ENCODE measurements at places on chromosomes 5 and 9.
A peak's percentile ranks its signal among the peaks of the same experiment; 100 is the strongest.

DNA sequence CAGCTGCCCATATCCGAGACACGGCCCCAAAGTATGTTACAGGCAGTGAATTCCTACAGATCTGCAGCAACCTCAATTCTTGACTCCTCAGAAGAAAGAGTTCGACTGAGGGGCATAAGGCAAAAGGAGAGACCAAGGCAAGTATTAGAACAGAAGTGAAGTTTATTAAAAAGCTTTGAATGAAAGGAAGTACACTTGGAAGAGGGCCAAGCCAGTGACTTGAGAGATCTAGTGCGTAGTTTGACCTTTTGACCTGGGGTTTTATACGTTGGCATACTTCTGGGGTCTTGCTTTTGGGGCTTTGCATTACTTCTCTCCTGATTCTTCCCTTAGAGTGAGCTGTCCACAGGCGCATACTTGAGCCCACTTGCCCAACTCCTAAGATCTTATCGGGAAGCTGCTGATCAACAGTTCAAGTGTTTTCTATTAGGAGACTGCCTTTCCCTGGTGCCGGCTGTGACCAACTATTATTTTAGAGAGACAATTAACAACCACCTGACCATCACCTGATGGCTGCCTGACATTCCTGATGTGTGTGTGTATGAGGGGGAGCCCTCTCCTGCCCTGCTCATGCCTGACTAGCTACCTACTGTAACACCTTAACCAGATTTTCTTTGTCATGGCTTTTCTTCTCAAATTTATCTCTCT lies 1.5 kb upstream of the DEPDC1B start:
- no peak for DNase-seq

- peak; percentile 22 for DNase-seq
These were observed 66.4 kb upstream of the PIK3R1 start for GRCh38 chr5:68149189-68149588.

GRCh38 chr5:180034564-180034963 lies 37.0 kb downstream of the RNF130 start:
- DNase-seq = no peak

- DNase-seq = no peak
These were observed 70.0 kb upstream of the SUSD1 start for GRCh38 chr9:112245126-112245525.

DNA sequence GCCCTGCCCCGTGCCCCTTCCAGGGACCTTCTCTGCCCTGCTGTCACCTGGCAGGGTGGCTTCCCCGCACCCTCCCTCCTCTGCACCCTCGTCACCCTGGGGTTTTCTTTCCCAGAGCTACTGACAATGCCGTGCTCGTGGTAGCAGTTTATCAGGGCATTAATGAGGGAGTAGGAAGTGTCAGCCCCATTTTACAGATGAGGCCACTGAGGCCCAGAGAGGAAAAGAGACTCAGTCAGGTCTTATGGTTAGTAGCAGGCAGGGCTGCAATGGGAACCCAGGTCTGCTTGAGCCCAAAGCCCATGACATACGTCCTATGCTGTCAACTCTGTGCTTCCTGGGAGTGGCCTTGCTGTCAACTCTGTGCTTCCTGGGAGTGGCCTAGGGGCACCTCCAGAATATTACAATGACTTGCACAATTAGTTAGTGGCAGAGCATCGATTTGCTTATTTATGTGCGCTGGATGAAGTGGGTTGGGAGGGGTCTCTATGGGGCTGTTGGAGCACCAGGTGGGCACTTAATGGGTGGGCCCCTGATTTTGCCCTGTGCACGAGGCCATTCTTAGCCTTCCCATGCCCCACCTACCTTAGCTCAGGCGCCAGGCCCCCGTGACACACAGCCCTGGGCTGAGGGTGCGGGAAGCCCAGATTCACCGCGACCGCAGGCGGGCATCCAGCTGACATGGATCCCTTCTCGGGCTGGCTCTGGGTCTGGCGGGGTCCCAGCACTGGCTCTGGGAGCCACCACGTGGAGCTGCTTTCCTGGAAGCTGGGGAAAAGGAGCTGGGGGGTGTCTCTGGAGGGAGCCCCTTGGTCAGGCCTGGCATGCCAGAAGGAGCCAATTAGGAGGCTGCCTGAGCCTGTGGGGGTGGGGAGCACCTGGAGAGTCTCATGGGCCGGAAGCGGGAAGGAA lies 82.0 kb upstream of the ORM1 start:
- DNase-seq = no peak

- no peak for DNase-seq
These were observed 473.0 kb downstream of the RAB3C start for GRCh38 chr5:59055745-59056448.

- no peak for DNase-seq
These were observed 244.5 kb downstream of the EFNA5 start for GRCh38 chr5:107426209-107426608.

- no peak for DNase-seq
These were observed 9.9 kb downstream of the REEP2 start for GRCh38 chr5:138448481-138449398.

- peak; percentile 88 for DNase-seq
These were observed 53.3 kb downstream of the NREP start for GRCh38 chr5:111703662-111704061.

GRCh38 chr5:171692107-171692506 lies 93.5 kb upstream of the SMIM23 start:
- peak; percentile 52 for DNase-seq

GRCh38 chr9:129094387-129095169 lies 13.7 kb downstream of the DOLPP1 start:
- DNase-seq = no peak

DNA sequence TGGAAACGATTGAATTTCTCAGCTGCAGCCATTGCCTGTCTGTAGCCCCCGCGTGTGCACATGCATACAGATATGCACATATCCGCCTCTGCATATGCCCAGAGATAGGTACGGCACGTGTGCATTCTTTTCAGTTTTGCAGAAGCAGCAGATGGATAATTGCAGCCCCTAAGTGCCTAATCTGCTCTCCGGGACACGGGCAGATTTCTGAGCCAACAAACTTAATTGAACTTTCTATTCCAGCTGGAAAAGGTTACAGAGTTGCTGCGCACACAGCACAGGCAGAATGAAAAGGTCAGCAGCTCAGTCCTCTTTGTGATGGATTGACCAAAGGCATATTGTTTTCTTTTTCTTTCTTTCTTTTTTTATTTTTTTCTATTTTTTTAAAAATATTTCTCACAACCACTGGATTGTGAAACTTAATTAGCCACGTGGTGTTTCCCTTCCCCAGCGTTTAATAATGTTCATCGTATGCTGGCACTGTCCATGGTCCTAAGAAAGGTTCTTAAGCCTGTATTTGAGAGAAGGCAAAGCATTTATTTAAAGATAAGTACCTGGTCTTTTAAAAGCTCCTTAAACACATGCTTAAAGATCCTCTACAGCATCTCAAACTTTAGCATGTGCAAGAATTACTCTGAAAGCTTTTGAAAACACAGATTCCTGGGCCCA lies 270.2 kb upstream of the BRINP1 start:
- no peak for DNase-seq

DNA sequence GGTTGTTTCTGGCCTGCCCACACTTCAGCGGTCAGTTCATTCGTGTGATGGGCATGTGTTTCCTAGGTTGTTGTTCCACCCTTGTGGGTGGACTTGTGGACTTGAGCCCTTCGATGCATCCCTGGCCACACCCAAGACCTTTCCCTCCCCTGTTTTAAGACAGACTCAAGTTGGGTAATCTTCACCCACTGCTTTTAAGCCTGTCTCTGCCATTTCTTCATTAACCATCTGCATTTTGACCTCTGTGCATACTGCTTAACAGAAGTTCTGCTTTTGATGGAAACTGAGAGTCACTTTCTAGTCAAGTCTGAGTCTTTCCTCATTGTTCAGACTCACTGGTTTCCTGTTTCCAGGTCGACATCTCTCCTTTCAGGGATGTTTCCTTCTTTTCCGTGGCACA lies 233.7 kb downstream of the ARHGEF28 start:
- no peak for DNase-seq

DNA sequence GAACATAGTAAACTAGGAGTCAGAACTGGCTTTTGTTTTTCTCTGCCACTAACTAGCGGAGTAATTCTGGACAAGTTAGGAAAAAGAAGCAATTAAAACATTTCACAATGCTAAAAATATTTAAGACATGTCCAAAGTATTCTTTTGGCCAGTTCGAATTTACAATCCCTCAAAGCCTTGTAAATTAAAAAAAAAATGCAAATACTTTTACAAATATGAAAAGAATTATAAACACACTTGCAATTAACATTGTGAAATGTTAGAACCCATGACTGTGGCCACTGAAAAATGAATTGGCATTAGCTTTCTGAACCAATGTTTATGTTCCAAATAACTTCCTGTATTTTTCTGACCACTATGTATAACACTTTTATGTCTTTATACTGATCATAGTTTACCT lies 2.2 kb downstream of the RAD1 start:
- no peak for DNase-seq

DNA sequence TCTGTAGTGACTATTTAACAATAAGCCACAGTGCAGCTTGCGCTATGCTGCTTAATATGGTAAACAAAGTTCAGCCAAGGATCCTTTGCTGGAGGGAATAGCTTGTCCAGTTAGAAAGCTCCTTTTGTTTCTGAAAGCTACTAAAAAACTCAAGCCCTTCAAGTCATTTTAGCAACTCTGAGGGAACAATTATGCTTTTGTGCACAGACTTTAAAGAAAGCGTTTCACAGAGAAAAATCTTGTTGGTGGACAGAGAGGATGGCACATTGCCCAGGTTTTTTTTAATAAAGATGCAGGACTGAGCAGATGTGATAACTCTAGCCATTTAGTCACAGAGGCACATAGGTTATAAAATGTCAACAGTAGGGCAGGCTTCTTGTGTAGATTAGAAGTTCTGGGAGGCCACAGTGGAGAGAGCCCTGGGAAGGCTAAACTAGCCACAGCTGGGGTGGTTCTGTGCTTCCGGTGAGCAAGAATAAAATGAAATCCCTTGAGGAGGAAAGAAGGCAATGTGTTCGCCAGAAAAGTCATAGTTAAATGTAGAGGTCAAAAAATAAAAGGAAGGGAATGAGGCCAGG lies 63.4 kb downstream of the ALDH7A1 start:
- no peak for DNase-seq

DNA sequence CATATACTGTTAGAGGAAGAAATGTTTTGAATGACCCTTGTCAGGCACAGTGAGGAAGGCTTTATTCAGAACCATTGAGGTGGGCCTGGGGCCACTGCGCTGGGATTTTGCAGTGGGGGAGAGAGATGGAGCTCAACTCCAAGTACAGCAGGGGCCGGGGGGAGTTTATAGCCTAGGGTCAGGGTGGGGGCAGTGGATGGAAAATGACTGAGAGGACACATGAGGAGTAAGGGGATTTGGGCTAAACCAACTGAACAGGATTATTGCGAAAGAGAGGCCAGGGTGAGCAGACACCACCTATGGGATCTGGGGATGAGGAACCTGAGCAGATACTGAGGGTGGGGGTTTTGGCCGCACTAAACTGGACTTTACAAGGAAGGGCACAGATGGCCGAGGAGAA lies 6.3 kb downstream of the CEP72 start:
- DNase-seq = no peak

DNA sequence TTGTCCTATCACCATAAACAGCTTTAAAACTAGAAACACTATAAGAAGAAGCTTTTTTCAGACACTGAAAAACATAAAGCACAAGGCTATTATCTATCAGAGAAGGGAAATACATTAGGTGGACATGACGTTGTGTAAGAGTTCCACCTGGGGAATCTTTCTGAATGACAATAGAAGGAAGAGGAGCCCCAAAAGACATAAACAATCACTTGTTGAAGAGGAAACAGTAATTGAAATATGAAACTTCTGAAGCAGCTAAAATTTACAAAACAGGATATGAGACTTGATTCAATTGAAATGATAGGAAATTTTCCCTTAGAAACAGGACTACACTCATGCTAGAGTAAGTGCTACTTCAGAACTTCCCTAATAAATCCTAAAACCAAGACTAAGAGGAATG lies 933.6 kb downstream of the EFNA5 start:
- no peak for DNase-seq

- peak; percentile 53 for DNase-seq
These were observed 17.2 kb upstream of the PDCD1LG2 start for GRCh38 chr9:5492965-5493678.

DNA sequence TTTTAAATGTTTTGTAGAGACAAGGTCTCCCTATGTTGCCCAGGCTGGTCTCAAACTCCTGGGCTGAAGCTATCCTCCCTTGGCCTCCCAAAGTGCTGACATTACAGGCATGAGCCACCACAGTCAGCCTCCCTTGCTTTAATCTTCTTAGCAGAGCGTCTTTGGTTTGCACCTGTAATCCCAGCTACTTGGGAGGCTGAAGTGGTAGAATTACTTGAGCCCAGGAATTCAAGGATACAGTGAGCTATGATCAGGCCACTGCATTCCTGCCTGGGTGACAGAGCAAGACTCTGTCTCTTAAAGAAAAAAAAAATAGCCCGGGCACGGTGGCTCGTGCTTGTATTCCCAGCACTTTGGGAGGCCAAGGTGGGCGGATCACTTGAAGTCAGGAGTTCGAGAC lies 27.8 kb downstream of the UBE2D2 start:
- DNase-seq = no peak

DNA sequence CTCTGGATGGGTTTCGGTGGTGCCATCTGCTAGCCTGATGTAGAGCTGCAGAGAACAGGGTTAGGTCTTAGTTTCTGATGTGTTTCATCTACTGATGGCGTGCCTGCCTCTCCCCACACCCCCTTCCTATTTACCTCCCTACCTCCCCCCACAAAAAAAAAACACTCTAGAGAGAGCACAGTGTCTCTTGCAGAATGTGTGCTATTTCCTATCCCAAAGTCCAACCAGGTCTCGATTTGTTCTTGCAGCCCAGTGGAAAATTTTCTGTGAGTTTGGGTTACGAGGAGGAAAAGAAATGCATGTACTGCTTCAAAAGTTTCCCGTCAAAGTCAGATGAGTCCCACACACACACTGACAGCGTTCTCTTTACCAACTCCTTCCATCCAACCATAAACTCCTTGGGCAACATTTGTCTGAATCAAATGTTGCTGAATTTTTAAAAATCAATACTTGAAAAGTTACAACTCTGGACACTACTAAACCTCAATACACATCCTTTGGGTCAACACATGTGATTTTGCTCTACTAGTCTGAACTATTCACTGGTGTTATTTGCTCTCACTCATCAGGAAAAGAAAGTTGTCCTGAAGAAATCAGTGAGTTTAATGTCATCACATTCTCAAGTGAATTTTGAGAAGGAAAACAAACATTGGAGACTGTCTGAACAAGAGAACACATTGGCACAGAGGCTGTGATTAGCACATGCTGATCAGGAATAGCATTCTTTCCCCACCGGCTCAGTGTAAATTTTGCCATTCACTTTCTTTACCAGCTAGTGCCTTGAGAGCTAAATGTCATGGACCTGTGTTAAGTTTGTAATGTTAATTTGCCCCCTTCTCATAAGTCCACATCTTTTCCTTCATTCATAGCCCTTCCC lies 84.1 kb downstream of the MAMDC2 start:
- DNase-seq = no peak

GRCh38 chr5:36792560-36793180 lies 83.9 kb upstream of the NIPBL start:
- no peak for DNase-seq

- no peak for DNase-seq
These were observed 32.9 kb upstream of the FAM120AOS start for GRCh38 chr9:93486268-93486667.

Data from MM.1S (cell line).